Liver (tissue), 10 donors: ENCODE measurements at places on chromosomes 3 and 15. TPM values are rescaled to one million over a fixed set of nuclear protein-coding genes. Genes with fewer than 3 reads are reported as not detected.
A peak's percentile ranks its signal among the peaks of the same experiment; 100 is the strongest.

GRCh38 chr3:38238416-38239008 lies 27.1 kb upstream of the SLC22A13 start:
- H3K27me3 ChIP-seq = no peaks in the 10 kb centered on the region
- no peaks in the 10 kb centered on the region for H3K4me1 ChIP-seq
- H3K27ac ChIP-seq = no peak overlapping the region
- peaks cover 24% of the 10 kb centered on the region for H3K36me3 ChIP-seq
- no peak overlapping the region for H3K4me3 ChIP-seq

- no peaks in the 10 kb centered on the region for H3K27me3 ChIP-seq
- H3K4me3 ChIP-seq = no peak overlapping the region
- no peaks in the 10 kb centered on the region for H3K4me1 ChIP-seq
- H3K27ac ChIP-seq = no peak overlapping the region
- no peak for DNase-seq
Observed at GRCh38 chr3:33317963-33318709, 40.9 kb downstream of the FBXL2 start.

DNA sequence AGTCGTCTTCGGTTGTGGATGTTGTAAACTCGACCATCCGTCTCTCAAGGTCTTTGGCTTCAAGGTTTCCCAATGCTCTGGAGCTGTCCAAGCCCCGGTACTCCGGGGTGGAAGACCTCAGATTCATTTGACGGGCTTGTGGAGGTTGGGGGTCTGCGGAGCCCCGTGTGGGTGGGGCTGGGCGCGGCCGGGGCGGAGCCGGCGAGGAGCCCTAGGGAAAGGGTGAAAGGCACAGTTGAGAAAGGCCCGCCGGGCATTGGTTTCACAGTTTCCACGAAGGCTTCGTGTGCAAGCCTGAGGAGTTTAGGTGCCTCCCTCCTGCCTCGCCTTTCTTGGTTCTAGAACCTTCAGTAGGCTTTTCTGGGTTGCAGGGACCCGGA lies 360 bp upstream of the MGA start:
- H3K27ac ChIP-seq = peak overlapping the region; percentile 67
- no peak for DNase-seq
- H3K4me1 ChIP-seq = peaks cover 7% of the 10 kb centered on the region
- H3K4me3 ChIP-seq = peak overlapping the region; percentile 3
- no peaks in the 10 kb centered on the region for H3K36me3 ChIP-seq
- no peaks in the 10 kb centered on the region for H3K27me3 ChIP-seq

The ATP8B4 gene
- total RNA-seq = 19.7 TPM
